Glomerular endothelial cell (primary cell): ENCODE measurements at places on chromosomes 7 and 10. TPM values are rescaled to one million over a fixed set of nuclear protein-coding genes. Genes with fewer than 3 reads are reported as not detected.

DNA sequence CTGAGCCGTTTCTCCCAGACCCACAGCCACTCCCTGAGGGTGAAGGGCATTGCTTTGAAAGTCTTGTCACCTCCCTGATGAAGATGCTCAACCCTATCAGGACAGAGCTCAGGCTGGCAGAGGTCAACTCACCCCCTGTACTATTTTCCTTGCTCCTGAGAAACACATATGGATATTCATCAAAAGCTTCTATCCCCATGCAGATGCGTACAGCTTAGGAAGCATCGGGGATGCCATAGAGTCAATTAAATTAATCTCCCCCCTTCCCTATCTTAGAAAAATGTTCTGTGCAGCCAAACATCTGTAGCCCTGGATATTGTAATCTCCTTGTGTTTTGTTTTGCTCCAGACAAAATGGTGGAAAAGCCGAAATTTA lies 67.2 kb downstream of the EMX2 start:
- no peak for DNase-seq

GRCh38 chr7:109956916-109957315 lies 1134.0 kb upstream of the LRRN3 start:
- no peak for DNase-seq

- DNase-seq: no peak
Observed at GRCh38 chr7:124035706-124036105, 2.8 kb upstream of the TMEM229A start.

DNA sequence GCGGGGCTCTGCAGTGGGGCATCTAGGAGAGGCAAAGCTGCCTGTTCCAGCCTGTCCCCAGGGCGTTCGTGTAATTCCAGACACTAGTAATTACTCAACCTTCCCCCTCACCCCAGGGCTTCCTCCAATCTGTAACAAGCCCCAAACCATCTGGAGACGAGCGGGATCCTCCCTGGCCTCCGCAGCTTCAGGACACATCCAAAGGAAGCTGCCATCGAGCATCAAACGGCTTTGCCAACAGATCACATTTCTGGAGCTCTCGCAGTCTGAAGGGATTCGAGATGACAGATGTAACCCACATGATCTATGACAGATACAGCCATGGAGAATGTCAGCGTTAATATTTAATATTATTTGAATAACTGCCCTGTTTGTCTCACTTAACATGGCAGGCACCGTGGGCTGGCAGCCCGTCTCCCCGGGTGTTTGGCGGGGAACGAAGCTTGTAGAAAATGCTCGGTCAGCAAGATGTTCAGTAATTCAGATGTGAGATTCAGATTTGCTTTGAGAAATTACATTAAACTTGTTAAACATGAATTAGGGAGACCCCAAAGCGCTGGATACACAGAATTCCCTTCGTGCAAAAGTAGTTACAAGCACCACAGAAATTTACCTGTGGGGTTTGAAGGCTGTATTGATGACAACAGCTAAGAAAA lies 108.5 kb upstream of the C7orf33 start:
- DNase-seq: no peak

Gene ATRNL1
- 5.3 and 8.0 TPM in 2 replicates for total RNA-seq

GRCh38 chr7:83118347-83119025 lies 44.2 kb downstream of the PCLO start:
- DNase-seq: no peak

Gene ERVW-1
- total RNA-seq: not detected in 2 replicates

Gene SRPK2
- total RNA-seq: 44.4 and 59.6 TPM in 2 replicates

GRCh38 chr10:24816868-24817396 lies 93.2 kb upstream of the ARHGAP21 start:
- DNase-seq: no peak

DNA sequence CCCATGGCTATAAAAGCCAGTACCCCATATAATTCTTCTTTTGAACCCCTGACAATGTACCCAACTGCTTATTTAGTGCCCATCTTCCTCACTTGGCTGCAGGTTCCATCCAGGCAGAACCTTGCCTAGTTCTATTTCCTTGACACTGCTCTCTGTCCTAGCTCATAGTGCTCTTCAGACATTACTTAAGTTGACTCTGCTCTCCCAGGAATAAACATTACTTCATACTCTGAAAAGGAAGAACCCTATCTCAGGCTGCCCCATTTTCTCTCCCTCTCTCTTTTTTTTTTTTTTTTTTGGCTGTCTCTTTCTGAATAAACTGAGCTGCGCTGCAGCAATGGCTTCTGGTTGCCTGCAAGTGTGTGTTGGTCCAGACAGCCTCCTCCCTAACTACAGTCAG lies 21.0 kb downstream of the ACTA2 start:
- no peak for DNase-seq

Gene PRPS1L1
- not detected in 2 replicates for total RNA-seq

DNA sequence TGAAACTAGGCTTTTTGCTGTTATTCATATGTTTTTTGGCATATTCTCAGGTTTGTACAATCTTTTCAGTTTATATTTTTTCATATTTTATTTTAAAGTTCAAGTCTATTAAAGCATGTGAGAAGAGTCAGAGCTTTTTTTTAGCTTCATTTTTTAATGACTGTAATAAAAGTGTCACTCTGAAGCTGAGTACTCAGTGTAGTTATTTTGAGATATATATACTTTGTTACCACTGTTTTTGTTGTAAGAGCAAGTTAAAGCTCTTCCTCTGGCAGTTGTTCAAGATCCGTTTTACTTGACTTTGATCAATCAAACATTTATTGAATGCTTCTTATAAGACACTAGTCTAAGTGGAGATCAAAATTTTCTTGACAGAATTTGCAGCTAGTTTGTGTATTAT lies 37.5 kb downstream of the CASD1 start:
- no peak for DNase-seq

- DNase-seq: no peak
Observed at GRCh38 chr10:80709866-80710265, 172.2 kb downstream of the SH2D4B start.

- DNase-seq: no peak
Observed at GRCh38 chr10:131000743-131001142, 310.8 kb downstream of the TCERG1L start.

- no peak for DNase-seq
Observed at GRCh38 chr7:42982604-42983115, 50.5 kb downstream of the MRPL32 start.

Gene TSPAN33
- total RNA-seq: 0.18 and 0.68 TPM in 2 replicates

DNA sequence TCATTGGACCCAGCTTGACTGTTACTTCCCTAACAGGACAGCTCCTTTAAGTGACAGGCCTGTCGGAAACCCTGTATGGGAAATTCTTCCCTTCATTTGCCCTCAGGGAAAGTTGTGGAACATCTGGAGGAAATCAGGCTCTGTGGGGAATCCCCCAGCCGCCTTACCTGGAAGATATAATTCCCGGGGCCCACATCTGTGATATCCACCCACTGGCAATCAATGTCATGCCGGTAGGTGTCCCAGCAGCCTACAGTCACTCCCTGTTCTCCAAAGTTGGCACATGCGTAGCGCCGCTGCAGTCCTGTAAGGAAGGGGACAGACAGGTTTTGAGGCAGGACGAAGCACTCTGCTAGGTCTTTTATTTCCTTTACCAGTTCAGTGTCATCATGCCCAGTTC lies 16.6 kb downstream of the LOXL4 start:
- no peak for DNase-seq

- DNase-seq: no peak
Observed at GRCh38 chr7:75623390-75624133, 115.2 kb downstream of the HIP1 start.

Gene ZNF775
- 9.4 and 16.6 TPM in 2 replicates for total RNA-seq

DNA sequence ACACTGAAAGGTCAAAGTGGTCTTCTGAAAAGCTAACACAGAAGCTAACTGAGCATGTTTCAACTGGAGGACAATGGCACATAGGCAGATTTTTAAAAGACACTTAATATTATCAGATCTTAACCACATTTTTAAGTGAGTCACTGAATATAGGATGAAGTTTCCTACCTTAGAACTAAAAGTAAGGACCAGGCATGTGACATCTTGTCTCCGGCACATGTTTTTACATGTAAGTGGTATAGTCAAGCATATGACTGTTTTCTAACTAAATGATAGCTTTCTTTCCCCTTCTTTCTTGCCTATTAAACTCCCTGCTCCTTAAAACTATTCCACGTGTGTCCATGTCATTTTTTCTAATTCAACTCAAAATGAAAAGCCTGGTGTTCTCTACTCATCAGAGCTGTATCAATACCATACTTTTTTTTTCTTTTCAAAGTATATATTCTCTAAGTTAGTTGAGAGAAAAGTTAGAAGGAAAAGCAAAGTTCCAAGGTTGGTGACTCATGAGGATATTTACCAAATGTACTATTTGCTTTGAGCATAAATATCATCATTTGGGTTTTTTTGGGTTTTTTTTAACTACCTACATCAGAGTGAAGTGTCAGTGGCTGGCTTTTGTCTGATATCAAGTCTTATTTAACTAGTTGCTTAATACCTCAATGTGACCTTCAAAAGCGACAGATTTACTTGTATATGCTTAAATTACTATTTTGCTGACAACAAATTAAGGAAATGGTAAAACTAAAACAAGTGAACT lies 127.5 kb downstream of the CRPPA start:
- no peak for DNase-seq

Gene PTF1A
- total RNA-seq: not detected in 2 replicates

- no peak for DNase-seq
Observed at GRCh38 chr10:14396411-14397048, 65.8 kb upstream of the FRMD4A start.

- no peak for DNase-seq
Observed at GRCh38 chr10:113762083-113762482, 10.6 kb downstream of the PLEKHS1 start.

Gene NPY
- total RNA-seq: not detected in 2 replicates

Gene SEMA4G
- total RNA-seq: 6.9 and 10.0 TPM in 2 replicates

DNA sequence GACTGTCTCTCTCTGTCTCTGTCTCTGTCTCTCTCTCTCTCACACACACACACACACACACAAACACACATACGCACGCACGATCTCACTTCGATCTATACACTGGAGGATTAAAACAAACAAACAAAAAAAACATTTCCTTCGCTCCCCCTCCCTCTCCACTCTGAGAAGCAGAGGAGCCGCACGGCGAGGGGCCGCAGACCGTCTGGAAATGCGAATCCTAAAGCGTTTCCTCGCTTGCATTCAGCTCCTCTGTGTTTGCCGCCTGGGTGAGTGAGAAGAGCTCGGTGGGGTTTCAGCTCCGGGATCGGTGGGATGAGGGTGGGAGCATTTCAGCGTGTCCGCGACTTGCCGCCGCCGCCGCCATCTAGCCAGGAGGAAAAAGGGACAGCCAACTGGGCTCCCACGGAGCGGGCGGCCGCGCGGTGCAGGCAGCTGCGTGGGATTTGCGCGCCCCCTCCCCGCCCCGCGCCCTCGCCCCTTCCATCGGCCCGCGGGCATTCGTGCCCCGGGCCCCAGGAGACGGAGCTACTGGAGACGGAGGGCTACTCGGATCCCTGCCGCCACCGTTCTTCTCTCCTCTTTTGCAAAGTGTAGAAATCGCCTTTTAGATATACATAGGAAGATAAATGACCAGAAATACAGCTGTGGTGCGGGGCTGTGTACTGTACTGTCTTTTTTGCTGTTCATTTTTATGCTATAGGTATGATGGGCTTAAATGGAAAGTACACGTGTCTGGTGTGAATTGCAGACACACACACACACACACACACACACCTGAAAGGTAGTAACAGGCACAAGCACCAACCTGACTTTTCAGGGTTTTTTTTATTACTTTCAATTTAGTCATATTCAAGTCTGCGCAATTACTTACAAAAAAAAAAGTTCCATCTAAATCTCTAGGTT lies 581 bp downstream of the PTPRZ1 start:
- DNase-seq: no peak

Gene CLRN3
- total RNA-seq: not detected in 2 replicates

Gene TMEM273
- 6.5 and 11.6 TPM in 2 replicates for total RNA-seq

Gene CTAGE8
- not detected in 2 replicates for total RNA-seq

DNA sequence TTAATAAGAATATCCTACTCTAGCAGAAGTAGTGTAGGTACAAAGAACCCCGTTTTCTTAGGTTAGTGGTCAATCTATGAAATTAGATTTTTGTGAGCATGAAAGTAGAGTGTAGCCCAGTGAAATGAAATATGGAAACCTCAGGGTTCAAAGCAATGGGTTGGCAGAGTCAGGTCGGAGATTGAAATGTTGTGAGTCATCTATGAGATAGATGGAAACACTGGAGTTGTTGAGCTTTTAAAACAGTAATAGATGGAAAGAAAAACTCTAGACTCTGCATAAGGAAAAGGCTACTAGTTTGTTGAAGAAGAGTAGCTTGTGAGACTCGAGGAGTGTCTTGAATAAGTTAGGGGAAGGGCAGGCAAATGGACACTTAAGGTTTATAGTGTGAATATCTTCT lies 251.9 kb downstream of the EXOC4 start:
- no peak for DNase-seq

DNA sequence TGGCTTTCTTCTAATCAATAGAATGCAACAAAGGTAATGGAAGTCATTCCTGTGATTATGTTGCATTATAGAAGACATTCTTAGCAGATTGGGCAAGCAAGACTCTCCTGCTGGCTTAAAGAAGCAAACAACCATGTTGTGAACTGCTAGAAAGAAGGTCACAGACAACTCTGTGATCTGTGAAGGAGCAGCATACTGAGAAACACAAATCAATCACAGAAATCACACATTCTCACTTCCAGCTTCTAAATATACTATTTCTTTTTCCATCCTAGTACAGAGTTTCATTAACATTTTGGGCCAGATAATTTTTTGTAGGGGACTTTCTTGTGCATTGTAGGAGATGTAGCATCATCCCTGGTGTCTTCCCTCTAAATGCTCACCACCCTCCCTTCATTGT lies 28.0 kb upstream of the PALS2 start:
- no peak for DNase-seq

Gene PIP
- not detected in 2 replicates for total RNA-seq

- DNase-seq: no peak
Observed at GRCh38 chr7:34026481-34027190, 121.3 kb downstream of the BMPER start.

Gene EVX1
- total RNA-seq: not detected in 2 replicates

DNA sequence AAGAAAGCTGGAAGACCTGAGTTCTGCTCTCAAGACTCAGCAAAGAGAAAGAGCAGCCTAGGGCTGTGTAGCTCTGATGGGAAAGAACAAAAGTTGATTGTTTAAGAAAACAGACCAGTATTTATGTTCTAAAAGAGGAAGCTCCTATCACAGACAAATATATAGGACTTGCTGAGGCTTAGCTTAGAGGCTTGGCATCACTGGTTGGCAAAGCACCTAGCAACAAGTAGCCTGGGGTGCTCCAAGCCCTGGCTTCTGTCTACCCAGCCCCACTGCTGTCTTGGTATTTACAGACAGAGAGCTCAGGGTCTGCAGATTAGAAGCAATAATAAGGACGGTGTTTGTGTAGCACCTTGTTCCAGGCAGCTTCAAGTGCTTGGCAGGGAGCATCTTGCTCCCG lies 36.9 kb upstream of the CCDC3 start:
- no peak for DNase-seq

DNA sequence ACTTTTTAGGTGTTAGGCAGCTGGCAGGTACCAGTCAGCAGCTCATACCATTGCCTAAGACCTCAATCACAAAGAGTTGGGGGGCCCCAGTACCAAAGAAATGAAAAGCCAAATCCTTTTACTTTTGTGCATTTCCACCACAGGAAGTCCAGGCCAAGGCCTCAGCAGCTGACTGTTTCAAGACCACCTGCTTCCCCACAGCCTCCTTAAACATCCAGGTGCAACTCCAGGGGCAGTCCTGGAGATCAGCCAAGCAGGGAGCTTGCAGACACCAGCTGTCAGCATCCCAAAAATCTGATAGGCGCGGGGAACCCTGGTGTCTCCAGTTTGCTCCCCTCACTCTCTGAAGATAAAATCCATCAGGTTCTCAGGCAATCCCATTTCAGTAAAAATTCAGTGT lies 91.5 kb upstream of the EFCAB10 start:
- no peak for DNase-seq

GRCh38 chr7:41893656-41894055 lies 190.8 kb upstream of the INHBA start:
- no peak for DNase-seq

Gene ATOH7
- not detected in 2 replicates for total RNA-seq
